ENCODE measurements at places on chromosomes 3 and 15.

- DNase-seq, result no peak
Observed at GRCh38 chr3:9081184-9081818, 118.0 kb upstream of the RAD18 start.

- no peak for DNase-seq
Observed at GRCh38 chr3:171804618-171805389, 5.5 kb downstream of the PLD1 start.

DNA sequence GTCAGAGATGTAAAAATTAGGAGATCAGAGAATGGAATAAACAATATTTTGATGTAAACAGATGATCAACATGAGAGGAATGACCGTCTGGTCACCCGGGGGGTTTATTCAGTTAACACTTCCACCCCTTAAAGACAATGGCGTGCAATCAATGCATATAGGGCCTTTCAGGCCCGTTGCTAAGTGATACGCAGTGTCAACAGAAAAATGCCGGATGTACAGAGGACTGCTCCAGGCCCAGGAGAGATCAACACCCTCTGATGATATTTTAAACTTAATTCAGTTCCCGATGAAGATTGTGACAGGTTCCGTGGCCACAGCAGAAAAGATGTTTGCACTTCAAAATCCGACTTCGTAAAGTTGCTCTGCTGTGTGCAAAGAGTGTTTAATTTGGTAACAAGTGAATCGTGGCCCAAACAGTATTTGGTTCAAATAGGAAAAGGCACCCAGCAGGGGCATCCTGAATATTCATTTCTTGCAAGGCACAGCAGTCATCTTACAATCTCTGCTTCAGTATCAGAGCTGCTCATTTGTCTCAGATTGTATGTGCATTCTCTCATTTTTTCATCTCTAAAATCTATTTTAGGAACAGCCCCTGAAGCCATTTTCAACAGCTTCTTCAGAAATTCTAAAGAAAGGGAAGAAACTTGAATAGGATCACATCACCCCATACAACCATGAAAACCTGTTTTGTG lies 72.6 kb downstream of the FOXB1 start:
- no peak for DNase-seq

GRCh38 chr15:33116198-33116597 lies 78.3 kb downstream of the FMN1 start:
- no peak for DNase-seq

- DNase-seq, result no peak
Observed at GRCh38 chr3:27800261-27800660, 78.1 kb upstream of the EOMES start.

GRCh38 chr3:191531434-191531972 lies 70.5 kb downstream of the PYDC2 start:
- DNase-seq, result no peak

DNA sequence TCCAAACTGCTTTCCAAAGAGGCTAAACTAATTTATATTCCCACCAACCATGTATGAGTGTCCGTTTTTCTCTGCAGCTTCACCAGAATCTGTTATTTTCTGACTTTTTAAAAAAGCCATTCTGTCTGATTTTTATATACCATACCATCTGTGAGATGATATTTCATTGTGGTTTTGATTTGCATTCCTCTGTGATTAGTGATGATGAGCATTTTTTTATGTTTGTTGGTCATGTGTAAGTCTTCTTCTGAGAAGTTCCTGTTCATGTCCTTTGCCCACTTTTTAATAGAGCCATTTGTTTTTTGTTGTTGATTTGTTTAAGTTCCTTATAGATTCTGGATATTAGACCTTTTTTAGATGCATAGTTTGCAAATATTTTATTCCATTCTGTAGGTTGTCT lies 179.4 kb upstream of the ALCAM start:
- no peak for DNase-seq

- no peak for DNase-seq
Observed at GRCh38 chr3:155646669-155647068, 98.2 kb downstream of the PLCH1 start.

GRCh38 chr15:81182756-81183438 lies 13.8 kb upstream of the IL16 start:
- no peak for DNase-seq

- DNase-seq, result no peak
Observed at GRCh38 chr3:9398700-9399336, 1.4 kb downstream of the SETD5 start.

DNA sequence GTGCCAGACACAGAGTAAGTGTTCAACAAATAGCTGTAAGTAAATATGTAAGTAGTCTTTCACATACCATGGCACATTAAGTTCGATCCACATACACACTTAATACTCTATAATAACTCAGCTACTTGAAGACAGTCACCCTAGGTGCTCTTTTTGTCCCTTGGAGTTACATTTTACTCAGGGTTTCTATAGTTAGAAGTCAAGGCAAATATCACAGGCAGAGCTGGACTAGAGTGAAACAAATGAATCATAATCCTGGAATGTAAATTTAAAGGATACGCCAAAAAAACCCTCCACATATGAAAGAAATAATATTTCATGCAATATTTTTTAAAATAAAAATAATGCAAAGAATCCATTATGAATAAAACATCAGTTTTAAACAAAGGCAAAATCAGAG lies 461.8 kb downstream of the MAGI1 start:
- DNase-seq, result no peak

GRCh38 chr15:99962006-99962561 lies 228.8 kb upstream of the LYSMD4 start:
- no peak for DNase-seq

GRCh38 chr3:10798600-10799367 lies 17.2 kb upstream of the SLC6A11 start:
- no peak for DNase-seq

DNA sequence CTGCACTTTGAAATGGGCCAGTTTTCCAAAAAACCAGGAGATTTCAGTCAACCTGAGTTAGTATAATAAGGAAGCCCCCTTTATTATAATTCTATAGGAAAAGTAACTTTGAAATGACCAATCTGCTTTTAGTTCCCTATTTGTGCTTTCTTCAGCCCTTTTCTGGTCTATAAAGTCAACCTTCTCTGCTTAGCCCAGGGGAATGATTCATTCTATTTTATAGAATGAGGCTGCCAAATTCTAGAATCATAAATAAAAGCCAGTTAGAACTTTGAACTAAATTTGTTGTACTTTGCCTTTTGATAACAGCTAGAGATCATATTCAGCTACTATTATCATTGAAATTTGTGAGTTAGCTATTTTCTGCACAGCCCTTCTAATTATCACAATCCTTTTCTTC lies 24.7 kb downstream of the CIP2A start:
- no peak for DNase-seq

- no peak for DNase-seq
Observed at GRCh38 chr3:24111711-24112110, 166.6 kb downstream of the NR1D2 start.

- DNase-seq, result no peak
Observed at GRCh38 chr3:95775486-95776094, 1038.8 kb upstream of the EPHA6 start.

DNA sequence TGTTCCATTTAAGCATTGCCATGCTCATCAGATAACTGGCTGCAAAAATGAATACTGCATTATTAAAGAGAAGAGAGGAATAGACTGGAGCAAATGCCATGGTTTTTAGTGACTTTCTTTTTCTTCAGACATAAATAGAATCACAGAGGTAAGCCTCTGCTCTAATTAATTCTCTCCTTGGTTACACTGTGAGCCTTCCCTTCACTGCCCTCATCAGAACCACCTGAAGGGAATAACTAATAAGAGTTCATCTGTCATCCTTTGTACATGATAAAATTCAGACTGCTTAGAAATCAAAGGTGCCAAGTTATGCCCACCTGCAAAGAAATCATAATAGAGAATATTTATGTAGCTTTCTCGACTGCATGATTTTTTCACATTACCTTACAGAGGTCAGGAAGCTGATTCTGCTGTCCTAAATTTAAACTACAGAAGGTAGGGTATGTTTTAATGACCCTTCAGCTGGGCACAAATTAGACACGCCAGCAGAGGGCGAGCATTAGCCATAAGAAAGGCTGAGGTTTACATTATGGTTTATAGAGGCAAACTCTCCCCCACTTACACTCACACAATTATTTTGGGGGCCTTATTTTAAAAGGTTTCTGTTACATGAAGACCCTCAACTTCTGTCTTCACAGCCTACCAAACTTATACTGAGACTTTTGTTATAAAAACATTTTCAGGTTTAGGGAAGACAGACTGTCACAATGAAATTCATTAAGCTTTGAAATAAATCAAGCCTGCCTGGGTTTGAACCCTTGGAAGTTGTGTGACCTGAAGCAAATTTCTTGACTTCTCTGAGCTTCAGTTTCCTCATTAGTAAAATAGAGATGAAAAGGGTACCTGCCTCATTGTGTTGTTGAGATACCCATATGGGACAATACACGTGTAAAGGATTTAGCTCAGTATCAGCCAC lies 15.3 kb upstream of the UNC13C start:
- no peak for DNase-seq

GRCh38 chr3:130758624-130759369 lies 12.2 kb upstream of the PIK3R4 start:
- DNase-seq, result no peak

DNA sequence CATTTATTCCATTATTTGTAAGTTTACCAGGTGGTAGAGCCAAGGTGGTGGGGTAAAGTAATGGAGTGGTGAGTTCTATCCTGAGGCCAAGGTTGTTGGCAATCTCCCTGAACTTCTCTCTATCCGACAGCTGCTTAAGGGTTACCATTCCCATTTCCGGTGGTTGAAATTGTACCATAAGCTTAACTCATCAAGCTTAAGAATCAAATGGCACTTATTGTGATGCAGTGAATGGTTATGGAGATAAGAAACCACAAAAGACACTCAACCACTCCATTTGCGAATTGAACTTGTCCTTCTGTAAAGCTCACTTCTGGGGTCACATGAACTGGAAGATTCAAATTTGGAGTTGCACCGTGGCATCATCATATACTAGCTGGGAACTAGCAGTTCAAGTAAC lies 287.4 kb upstream of the SLCO3A1 start:
- no peak for DNase-seq

DNA sequence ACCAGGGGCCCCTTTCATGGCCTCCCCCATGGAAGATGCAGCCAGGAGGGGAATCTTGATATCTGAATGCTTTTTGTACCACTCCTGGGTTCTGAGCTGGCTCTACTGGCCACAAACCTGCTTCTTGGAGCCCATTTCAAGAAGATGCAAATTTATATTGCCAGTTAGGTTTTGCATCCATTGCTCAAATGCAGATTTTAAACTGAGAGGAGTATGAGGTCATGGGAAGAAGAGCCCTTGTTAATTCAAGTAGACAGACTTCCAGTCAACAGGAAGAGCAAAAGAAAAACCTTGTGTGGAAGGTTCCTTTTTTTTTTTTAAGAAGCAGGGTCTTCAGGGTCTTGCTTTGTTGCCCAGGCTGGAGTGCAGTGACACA lies 133.5 kb downstream of the PDZRN3 start:
- DNase-seq, result no peak

DNA sequence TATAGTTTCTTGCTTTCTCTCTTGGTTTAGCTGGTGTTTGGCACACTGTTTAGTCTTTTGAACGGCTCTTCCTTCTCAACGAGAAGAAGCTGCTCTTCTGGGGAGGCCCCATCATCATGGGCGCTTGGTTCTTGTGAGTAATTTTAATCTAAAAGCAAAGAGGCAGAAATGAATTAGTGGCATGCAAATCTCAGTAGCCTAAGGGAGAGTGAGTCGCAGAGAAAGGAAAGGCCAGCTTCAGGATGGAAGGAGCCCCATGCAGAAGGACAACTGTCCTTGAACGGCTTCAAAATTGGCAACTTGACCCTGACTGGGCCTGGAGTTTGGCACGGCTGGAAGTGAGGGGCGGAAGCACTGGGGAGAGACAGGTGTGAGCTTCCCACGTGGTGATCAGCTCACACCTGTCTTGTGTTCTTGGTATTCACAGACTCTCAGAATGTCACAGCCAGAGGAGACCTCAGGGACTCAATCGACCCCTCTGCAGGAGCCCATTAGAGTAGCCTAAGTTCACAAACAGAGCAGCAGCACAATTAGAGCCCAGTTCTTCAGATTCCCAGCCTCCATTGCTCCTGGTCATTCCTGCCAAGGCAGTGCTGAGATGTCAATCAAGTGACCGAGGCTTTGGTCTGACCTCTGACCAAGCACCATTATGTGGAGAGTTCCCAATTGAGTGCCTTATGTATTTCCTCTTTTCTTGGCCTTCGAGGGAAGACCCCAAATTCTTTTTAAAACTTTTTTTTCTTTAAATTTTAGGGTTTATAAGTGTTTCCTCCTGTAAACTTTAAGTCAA lies 41.3 kb upstream of the ETV5 start:
- no peak for DNase-seq

GRCh38 chr3:66021731-66022131 lies 17.0 kb downstream of the MAGI1 start:
- no peak for DNase-seq

- no peak for DNase-seq
Observed at GRCh38 chr3:186361246-186361761, 730 bp downstream of the DGKG start.

DNA sequence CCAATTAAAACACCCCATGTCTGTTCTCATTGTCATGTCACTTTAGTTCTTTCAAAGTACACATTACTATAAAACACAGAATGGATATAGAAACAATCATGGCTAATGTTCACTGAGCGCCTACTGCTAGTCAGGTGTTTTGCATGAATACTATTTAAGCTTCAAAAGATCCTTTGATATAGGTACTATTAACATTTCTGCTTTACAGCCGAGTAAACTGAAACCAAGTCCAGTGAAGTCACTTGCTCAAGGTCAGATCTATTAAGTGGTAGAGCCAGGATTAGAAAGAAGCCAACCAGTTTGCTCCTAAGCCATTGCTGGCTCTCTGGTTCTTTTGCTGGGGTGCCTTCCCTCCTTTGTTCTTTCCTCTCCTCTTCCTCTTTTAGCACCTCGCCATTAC lies 32.4 kb upstream of the NMNAT3 start:
- no peak for DNase-seq

- no peak for DNase-seq
Observed at GRCh38 chr15:99371180-99372103, 120.2 kb downstream of the LRRC28 start.

DNA sequence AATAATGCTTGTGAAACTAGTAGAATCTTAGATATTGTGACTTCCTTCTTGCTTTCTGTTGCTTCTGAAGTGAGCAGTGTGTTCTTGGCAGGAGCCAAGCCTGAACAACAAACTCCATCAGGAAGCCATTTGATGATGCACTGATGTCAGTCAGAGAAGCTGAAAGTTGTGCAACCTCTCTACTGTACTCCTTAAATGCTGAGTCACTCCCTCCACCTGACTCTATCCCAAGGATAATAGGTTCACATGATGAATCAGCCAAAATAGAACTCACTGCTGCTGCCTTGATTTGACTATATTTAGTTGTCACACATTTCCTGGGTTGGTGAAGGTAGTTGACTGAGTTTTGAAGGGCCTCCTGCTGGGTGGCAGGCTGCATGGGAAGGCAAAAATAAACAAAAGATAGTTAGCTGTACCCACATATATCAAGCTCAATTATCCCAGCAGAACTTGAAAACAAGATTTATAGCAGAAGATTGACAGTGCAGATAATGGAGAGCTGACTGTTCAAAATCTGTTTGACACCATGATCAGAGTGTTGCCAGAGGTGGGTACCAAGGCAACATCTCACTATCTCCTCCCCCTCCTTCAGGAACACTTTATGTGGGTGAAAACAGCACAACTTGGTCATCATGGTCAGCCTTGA lies 328.4 kb upstream of the DPH6 start:
- no peak for DNase-seq
